ENCODE measurements at places on chromosomes 3 and 15.

DNA sequence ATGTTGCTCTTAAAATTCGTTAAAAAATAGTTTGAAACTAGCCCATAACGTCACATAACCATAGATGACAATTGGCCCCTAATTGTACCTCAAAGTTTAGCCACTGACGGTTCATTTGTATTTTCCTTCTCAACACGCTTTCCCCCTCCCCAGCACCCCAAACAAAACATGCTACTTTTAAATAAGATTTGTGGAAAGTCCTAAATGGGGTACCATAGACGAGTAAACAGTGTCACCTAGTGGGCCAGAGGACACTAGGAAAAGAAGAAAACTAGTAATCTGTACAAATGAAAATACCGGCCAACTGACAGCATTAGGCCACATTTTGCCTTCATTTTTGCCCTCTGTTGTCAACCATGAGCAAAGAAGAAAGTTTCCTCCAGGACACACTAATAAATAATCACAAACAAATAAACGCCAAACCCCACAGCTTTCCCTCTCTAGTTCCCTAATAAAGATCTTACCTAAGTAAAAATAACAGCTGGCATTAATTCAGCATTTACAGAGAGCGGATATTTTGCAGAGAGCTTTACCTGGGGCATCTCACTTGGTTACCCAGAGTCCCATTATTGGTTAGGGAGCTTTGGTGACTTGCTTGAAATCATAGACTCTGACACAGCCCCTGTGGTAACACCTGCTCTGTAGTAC is 175.1 kb upstream of the ATP11B start:
- no peak for DNase-seq

DNA sequence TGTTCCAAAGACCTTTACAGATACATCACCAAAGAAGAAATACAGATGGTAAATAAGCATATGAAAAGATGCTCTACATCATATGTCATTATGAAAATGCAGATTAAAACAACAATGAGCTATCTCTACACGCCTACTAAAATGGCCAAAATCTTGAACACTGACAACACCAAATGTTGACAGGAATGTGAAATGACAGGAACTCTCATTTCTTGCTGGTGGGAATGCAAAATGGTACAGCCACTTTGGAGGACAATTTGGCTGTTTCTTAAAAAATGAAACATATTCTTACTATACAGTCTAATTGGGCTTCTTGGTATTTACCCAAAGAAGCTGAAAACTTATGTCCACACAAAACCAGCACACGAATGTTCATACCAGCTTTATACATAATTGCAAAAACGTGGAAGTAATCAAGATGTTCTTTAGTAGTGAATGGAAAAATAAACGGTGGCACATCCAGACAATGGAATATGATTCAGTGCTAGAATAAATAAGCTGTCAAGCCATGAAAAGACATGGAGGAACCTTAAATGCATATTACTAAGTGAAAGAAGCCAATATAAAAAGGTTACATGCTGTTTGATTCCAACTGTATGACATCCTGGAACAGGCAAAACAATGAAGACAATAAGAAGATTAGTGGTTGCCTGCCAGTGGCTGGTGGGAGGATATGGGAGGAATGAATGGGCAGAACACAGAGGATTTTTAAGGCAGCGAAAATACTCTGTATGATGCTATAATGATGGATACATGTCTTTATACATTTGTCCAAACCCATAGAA is 81.3 kb upstream of the NEDD4 start:
- DNase-seq: no peak

GRCh38 chr15:42447599-42447998 is 43.3 kb downstream of the ZNF106 start:
- DNase-seq: no peak

DNA sequence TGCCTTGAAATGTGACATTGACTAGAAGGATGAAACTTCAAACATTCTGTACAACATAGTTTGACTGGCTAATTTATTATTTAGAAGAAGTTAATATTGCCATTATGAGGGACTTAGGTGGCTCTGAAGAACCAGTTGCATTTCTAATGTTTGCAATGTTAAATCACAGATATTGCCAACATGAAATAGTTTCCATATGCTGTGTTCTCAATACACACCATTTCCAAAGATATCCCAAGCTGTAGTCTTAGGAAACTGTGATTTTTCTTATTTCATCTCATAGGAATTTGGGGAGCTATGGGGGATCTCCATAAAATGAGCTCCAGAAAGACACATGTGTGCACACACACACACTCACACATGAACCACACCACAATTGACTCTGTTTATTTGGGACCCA is 36.3 kb downstream of the ALG1L2 start:
- DNase-seq: no peak

GRCh38 chr3:192887047-192887446 is 30.6 kb downstream of the MB21D2 start:
- DNase-seq: no peak

- no peak for DNase-seq
Measured at GRCh38 chr3:194277104-194277785, 73.9 kb downstream of the CPN2 start.

DNA sequence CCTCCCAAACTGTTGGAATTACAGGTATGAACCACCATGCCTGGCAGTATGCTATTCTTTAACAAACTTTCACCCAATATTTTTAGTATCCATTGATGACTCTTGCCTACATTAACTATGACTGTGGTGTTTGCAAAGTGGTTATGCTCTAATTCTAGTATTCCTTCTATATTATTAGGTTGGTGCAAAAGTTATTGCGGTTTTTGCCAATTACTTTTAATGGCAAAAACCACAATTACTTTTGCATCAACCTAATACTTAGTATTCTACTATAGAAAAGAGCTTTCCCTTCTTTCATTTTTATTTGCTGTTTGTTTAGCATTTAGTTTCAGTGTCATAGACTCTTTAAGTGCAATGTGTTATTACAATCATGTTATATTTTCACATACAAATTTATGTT is 760.6 kb downstream of the NR2F2 start:
- DNase-seq: no peak

- no peak for DNase-seq
Measured at GRCh38 chr3:45907769-45908705, 21.7 kb downstream of the CCR9 start.

- no peak for DNase-seq
Measured at GRCh38 chr15:77457905-77458265, 37.2 kb downstream of the HMG20A start.

DNA sequence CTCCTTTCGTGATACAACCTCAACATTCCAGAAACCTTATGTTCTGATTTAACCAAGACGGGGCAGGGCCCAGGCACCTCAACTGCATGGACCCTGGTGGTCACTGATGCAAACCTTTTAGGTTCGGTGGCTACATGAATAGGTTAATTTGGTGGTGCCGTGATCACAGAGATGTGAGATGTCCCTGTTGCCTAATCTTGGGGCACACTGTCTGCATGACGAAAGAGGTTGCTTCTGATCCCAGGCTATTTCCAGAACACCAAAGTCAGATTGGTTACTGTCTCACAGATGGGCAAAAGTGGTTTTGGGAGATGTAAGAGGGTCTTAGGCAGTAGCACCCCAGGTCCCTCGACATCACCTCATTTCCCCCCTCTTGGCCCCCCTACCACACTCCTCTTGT is 4.0 kb upstream of the CCR1 start:
- no peak for DNase-seq

DNA sequence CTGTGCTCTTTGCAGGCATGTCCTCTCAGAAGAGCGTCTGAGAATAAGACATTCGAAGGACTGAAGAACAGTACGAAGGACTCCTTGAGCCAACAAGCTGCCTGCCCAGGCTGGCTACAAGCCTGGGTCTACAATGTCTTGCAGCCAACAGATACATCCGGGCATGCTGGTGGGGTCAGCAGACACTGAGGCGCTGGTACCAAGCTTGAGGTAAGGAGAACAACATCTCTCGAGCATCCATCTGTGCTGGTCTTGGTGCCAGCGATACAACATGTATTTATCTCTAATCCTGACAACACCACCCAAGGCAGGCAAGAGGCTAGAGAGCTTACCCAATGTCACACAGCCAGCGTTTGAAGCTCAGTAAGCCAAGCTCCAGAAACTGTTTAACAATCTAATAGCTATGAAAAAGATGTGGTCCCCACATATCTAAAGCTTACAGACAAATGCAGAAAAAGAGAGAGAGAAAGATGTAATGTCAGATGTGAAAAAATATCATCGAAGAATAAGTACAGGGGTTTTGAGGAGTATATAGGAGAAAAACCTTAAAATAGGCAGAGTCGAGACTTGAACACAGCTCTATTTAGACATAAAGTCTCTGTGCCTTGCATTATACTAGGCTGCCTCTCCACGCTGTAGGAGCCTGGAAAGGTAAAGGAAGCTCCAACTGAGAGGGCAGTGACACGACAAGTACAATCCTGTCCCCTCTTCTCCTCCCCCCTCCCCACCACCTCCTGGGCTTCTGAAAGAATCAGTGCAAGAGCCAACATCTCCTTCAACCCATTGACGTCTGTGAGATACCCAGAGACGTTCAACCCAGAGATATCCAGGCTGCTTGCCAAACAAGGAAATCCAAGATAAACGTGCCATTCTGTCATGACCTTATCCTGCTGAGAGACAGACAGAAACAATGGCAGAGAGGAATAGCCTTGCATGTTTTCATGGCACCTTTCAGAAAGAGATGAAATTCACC is 39.4 kb downstream of the WWTR1 start:
- no peak for DNase-seq

DNA sequence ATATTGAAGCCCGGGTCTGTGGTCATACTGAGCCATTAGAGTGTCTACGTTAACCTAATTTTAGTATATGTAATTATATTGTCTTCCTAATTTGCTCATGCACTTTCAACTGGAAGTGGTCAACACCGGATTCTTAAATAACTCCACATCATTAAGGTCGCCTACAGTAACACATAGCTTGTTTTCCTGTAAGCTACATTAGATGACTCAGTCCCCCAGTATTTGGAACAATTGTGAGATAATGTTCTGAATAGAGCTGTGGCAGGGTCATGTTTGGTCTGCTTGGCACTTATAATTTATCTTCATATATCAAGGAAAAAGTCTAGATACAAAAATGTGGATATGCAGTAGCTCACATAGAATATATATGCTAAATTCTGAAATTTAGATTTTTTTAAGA is 486.2 kb downstream of the IGSF11 start:
- DNase-seq: no peak

DNA sequence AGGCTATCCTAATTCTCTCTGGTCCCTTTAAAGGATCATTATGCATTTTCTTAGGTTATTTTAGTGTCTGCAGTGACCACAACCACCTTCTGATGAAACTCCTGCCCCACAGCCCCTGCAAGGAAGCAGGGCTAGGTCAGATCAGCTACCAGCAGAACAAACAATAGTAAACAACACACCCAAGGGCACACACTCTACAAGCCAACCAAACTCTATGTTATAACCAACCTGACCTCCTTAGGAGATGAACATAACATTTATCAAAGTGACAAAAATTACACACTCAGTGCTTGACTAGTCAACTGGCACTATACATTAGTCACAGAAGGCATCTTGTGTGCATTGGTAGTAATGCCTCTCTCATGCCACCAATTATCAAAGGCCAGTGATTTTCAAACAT is 17.3 kb downstream of the DENND6A start:
- DNase-seq: no peak

- DNase-seq: no peak
Measured at GRCh38 chr3:122826278-122826677, 31.4 kb downstream of the SLC49A4 start.

DNA sequence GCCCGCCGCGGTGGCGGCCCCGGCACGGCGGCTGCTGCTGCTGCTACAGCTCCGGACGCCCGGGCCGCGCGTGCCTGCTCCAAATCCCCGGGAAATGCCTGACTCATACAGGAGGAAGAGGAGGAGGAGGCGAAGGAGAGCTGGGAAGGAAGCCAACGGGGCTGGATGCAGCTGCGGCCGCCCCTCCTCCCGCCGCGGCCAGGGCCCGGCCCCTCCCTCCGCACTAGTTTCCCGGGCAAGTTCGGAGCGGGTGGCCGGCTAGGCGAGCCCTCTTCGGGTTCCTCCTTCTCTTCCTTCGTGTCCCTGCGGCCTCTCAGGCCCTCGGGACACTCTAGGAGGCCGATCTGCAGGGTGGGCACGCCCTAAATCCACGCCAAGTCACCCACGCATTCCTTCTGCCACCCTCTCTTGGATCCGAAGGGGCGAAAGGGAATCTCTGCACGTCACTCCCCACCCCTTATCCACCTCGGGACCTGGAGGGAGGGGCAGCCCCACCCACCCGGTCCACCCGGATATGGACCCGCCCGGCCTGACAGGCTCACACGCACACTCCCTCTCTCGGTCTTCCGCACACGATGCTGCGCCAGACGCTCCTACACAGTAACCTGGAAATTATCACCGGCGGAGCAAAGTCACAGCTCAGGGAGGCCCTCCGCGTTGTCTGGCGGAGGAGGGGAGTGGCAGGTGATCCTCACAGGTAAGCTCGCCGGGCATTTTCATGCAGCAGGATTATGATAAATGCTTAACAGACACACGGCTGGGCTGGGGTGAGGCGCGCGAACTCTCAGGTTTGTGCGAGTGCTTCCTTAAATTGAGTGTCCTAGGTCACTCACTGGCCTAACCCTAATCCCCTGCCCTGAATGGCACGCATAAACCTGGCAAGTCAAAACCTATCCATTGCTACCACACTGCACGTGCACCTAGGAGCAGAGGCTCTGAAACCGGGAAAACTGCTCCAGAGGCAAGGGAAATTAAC is at the start of the genes OSBPL10 and ZNF860:
OSBPL10 (minus strand) TSS at position 57 of the 976 bp plus-strand sequence. CDS start 83 bp downstream, outside the sequence.
ZNF860 (plus strand) TSS at position 545 of the 976 bp plus-strand sequence. CDS start 7,330 bp downstream, outside the sequence.
- DNase-seq: peak; percentile 33

- no peak for DNase-seq
Measured at GRCh38 chr3:94735354-94735753, 672.5 kb downstream of the NSUN3 start.

Measured in activated naive CD8-positive, alpha-beta T cell treated with anti-CD3 and anti-CD28 coated beads for 36 hours (primary cell).